Ovary (tissue), 10 donors: ENCODE measurements at places on chromosomes 1 and 21. TPM values are rescaled to one million over a fixed set of nuclear protein-coding genes. Genes with fewer than 3 reads are reported as not detected.
A peak's percentile ranks its signal among the peaks of the same experiment; 100 is the strongest.

Gene FCRL6
- 0.18 TPM for total RNA-seq

DNA sequence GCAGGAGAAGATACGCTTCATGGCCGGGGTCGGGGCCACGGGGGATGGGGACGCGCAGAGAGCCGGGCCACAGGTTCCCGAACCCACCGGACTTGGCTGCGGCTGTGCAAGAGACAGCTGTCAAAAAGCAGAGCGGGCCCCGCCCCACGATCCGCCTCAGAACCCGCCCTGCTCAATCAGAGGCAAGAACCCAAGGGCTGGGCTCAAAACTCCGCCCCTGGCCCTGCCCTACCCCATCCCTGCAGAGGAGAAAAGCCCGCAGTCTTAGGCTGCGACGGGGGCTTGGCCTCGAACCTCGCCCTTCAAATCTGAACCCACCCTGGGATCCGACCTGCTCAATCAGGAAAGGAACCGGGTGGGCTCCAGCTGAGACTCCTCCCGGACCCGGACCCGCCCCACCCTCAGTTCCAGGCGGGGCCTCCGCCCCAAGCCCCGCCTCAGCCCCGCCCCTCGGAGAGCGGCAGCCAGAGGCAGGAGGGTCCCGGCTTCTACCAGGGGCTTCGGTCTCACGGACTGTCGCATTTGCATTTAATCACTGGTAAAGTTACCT is at the start of gene ANKRD35:
Gene ANKRD35 (minus strand): TSS at position 129 of the 550 bp plus-strand sequence. CDS start 108 bp downstream, at position 21.
- DNase-seq, result peak; percentile 51

Gene DVL1
- 62.5 TPM for total RNA-seq

DNA sequence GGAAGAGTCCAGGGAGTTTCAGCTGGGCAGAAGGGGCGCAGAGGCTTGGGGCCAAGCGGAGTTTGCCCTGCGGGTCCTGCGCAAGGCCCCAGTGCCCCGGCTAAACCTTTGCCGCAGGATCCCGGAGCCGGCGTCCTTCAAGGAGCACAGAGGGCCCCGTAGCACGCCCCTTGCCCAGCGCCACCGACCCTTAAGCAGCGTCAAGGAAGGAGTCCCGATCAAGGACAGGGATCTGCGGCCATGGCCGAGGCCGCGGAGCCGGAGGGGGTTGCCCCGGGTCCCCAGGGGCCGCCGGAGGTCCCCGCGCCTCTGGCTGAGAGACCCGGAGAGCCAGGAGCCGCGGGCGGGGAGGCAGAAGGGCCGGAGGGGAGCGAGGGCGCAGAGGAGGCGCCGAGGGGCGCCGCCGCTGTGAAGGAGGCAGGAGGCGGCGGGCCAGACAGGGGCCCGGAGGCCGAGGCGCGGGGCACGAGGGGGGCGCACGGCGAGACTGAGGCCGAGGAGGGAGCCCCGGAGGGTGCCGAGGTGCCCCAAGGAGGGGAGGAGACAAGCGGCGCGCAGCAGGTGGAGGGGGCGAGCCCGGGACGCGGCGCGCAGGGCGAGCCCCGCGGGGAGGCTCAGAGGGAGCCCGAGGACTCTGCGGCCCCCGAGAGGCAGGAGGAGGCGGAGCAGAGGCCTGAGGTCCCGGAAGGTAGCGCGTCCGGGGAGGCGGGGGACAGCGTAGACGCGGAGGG is 520 bp downstream of the CLIC6 start:
- peak; percentile 51 for DNase-seq

DNA sequence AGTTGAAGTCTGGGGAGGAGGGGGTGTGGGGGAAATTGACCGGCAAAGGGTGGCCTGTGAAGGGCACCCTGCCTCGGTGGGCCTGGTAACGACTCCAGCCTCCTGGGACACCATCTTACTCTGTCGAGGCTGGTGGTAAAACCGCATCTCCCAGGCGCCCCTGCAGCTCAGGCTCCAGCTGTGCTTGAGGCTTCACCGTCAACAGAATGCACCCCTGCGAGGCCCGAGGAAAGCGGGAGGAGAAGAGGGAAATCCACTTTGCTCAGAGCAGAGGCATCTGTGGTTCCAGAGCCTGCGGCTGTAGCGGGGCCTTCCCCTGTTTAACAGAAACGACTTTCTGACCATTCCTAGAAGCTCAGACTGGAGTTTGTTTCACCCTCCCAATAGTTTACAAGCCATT is 165.6 kb downstream of the NPHP4 start:
- no peak for DNase-seq

Gene OBSCN
- 29.0 TPM for total RNA-seq

DNA sequence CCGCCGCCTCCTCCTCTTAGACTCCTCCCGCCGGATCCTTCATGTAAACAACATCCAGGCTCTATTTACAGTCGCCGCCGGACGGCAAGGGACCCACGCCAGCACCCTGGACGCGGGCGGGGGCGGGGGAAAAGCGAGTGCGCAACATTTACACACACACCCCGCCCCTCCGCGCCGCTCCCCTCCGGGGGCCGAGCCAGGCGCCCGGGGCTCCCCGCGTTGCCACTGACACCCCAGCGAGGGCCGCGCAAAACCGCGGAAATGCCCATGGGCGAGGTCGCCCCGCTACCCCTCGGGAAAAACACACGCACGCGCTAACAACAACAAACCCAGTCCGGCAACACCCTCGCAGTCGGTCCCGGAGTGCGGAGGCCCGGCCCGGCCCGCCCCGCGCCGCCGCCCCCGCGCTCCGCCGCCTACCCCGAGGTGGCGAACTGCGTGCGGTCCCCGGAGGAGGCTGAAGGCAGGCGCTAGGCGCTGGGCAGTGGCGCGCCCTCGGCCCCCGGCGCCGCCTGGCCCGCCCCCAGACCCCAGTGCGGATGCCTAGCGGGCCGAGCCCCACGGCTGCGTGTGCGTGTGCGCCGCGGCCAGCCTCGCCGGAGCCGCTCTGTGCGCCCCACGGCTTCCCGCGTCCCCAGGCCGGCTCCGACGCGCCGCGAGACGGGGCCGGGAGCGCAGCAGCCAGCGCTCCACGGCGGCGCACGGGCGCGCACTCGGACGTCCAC is 81.1 kb upstream of the AK4 start:
- peak; percentile 97 for DNase-seq

DNA sequence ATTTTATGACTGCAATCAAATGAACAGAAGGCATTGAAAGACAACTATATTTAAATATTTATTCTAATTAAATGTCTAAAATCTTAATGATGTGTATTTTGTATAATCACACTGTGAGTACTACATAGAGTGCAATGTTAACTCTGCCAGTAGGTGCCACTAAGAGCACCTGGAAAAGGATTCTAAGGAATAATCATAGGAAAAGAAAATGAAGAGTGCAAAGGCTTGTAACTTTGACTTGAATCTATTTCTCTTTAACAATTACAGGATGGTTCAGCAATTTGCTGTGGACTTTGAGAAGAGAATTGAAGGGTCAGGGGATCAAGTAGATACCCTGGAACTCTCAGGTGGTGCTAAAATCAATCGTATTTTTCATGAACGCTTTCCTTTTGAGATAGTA is 200.4 kb downstream of the DNM3 start:
- DNase-seq, result no peak

DNA sequence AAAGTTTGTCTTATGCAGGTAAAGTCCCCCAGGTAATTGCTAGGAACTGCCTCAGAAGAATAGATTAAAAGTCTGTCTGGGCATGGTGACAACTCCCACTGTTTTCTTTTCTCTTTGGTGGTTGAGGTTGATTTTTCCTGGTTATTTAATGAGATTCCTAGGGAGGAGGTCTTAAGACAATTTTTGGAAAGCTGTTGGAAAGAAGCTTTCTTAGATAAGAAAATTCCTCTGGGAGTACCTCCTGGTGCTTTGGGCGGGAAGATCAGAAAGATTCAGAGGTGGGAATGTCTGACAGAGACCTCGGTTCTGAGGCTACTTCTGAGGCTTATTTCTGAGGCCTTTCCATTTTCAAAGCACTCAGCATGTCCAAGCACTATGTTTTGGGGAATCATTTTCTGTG is 25.0 kb upstream of the IVNS1ABP start:
- DNase-seq, result no peak

Gene OLIG2
- not detected for total RNA-seq

Gene CLEC20A
- total RNA-seq, result not detected

- DNase-seq, result no peak
Observed at GRCh38 chr1:211520641-211521040, 28.7 kb upstream of the RD3 start.

DNA sequence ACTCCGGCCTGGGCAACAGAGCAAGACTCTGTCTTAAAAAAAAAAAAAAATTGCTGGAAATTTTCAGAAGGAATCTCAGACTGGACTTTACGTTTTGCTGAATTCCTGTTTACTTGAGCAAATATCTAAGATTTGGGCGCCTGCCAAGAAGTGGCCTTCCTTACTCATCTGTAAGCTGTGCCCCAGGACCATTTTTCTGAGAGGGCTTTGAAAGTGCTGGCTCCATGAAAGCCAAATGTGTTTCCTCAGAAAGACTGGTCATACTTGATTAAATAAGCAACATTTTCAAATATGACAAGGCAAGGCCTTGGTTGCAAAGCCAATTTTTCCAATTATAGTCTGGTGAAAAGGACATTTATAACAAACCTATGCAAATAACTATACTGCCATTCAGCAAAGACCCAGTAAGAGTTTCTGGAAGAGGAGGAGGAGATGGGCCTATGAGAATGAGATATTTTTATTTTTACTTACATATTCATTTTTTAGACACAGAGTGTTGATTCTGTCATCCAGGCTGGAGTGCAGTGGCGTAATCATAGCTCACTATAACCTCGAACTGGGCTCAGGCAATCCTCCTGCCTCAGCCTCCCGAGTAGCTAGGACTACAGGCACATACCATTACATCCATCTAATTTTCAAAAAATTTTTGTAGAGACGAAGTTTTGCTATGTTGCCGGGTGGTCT is 56.3 kb upstream of the HTR1D start:
- no peak for DNase-seq

DNA sequence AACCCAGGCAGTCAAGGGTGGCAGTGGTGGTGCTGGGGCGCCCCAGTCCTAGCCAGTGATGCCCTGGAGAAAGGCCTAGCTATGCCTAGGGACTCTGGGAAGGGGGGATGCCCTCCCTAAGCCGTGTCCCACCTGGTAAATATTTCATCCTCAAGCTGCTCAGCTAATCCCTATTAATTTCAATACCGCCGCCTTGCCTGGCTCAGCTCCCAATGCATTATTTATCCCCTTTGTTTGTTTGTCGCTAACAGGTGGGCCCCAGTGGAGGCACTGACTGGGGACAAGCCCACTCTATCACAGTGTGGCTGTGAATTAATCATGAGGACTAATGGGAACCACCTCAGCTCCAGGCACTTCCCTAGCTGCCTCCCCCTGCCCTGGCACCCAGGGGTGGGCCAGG is 22.5 kb downstream of the DMAP1 start:
- no peak for DNase-seq

GRCh38 chr1:224058303-224058702 is 55.6 kb upstream of the FBXO28 start:
- no peak for DNase-seq

GRCh38 chr21:33302796-33303195 is 22.0 kb upstream of the IFNAR1 start:
- no peak for DNase-seq

Gene HOOK1
- total RNA-seq, result 4.0 TPM

DNA sequence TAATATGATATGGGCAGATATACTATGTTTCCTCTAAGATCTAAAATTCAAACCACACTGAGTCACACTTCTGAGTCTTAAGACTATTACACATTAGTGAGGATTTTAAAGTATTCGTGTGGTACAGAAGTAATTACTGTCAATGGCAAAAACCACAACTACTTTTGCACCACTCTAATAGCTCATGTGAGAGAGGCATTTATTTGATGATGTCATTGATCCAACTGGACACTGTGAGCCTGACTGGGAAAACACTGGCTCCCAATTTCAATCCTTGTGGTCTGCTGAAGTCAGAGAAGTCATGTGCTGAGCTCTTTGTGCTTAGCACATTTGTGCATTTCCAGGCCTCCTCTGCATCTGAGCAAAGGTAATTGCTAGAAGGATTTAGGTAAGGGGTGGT is 377.8 kb downstream of the USH2A start:
- DNase-seq, result no peak

- DNase-seq, result no peak
Observed at GRCh38 chr1:230320804-230321203, 105.3 kb downstream of the PGBD5 start.

DNA sequence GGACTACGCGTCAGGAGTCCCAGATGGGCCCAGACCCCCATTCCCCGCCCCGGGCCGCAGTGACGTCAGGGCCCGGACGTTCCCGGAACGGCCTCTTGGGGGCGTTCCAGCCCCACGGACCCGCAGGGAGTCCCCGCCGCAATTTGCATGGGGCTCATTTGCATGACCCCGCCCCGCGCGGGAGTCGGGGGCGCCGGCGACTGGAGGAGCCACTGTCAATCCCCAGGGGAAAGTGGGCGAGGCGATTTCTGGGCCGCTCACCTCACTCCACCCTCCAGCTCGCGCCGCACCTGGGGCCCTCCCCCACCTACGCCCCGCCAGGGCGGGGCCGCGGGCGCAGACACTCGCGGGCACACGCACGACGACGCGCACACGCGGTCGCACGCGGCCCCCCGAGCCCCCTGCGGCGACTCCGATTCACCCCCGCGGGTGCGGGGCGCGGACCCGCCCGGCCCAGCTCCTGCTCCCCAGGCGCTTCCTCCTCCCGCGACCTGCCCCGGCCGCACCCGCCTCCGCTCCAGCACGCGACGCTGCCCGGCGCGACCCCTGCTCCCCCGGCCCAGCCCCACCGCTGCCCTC is 13.2 kb downstream of the AGRN start:
- peak; percentile 83 for DNase-seq

DNA sequence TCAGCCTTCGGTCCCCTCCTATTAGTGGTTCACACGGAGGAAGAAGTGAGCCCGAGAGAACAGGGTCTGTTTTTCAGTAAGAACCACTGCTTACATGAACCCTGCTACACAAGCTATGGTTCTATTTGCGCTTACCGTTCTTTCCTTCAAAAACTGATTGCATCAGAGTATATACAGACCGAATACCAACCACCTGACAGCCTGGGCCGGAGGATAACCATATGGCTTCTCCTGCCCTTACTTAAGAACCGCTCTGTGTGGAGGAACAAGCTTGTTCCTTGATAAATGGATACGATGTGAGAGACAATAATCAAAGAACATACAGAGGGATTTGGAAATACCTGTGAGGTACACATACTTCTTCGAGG is 1.1 kb upstream of the KCNT2 start:
- DNase-seq, result no peak

Gene UBIAD1
- 22.0 TPM for total RNA-seq

- no peak for DNase-seq
Observed at GRCh38 chr1:209873067-209873799, 45.5 kb downstream of the UTP25 start.

- DNase-seq, result no peak
Observed at GRCh38 chr1:31977385-31978131, 36.1 kb upstream of the KHDRBS1 start.

Gene RIPK4
- total RNA-seq, result 2.8 TPM

GRCh38 chr1:203682473-203683383 is 56.1 kb downstream of the ATP2B4 start:
- no peak for DNase-seq
